ENCODE measurements at places on chromosomes 16 and 17.

- DNase-seq: no peak
Observed at GRCh38 chr16:51458356-51459140, 307.5 kb upstream of the SALL1 start.

DNA sequence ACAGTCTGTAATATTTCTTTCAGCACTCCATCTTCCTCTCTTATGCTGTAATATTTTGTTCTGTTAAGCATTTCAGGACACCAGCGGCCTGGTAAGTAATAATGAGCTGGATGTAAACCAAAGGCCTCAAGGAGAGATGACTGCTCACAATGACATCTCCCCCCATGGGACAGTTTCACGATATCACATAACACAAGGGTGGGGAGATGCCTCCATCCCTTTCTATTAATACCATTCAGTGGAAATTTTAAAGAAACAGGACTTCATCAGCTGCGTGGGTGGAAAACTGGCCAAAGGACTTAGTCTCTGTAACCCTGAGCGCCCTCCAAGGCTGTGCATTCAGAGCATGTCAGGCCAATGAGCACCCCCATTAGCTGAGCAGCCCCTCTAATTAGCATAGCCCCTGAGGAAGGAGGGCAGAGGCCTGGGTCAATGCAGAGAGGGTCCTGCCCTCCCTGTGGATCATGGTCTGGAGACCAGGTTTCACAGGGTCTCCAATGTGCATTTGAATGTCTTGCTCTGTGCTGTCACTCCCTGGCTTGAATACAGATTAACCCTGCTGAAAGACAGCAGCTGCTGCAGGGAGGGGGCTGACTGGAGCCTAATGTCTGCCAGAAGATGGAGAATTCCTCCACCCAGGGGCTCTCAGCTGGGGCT lies 156.4 kb downstream of the HS3ST2 start:
- DNase-seq: no peak

GRCh38 chr16:55527885-55528284 lies 19.0 kb downstream of the LPCAT2 start:
- DNase-seq: no peak

GRCh38 chr17:53122966-53123365 lies 699.8 kb upstream of the KIF2B start:
- no peak for DNase-seq

- no peak for DNase-seq
Observed at GRCh38 chr17:1119924-1120323, 59.9 kb downstream of the ABR start.

DNA sequence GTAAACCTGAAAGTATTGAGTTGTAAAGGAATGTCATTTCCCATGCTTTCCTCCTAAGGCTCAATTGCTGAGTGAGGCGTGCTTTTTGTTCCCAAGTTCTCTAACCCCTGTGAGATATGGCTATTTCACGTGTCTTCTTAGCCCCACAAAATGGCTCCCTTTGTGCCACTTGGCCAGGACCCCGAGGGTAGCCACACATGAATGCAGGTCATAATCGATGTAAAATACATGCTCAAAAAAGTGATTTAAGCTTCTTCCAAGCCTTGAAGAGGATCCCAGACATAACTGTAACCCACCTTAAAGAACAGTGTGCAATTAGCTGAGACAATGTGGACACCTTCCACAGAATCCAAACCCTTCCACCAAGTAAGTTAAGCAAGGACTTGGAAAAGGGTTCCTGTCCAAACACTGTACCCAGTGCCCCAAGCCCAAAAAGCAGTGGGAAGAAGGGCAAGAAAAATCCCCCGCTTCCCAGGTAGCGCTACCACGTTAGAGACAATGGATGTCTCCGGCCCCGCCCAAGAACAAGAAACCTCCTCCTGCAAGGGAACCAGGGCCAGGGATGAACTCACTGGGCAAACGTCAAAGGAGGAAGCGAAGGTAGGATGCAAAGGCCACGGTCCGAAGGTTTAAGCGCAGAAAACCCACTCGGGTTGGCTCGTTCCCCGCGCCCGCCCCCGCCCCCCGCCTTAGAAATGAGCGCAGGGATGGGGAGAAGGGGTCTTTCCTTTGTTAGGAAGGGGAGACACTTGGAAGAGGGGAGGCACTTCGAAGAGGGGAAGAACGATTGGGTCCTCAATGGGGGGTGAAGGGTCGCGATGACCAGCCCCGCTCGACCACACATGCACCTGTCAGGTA lies 1.2 kb downstream of the JPT1 start:
- DNase-seq: no peak

DNA sequence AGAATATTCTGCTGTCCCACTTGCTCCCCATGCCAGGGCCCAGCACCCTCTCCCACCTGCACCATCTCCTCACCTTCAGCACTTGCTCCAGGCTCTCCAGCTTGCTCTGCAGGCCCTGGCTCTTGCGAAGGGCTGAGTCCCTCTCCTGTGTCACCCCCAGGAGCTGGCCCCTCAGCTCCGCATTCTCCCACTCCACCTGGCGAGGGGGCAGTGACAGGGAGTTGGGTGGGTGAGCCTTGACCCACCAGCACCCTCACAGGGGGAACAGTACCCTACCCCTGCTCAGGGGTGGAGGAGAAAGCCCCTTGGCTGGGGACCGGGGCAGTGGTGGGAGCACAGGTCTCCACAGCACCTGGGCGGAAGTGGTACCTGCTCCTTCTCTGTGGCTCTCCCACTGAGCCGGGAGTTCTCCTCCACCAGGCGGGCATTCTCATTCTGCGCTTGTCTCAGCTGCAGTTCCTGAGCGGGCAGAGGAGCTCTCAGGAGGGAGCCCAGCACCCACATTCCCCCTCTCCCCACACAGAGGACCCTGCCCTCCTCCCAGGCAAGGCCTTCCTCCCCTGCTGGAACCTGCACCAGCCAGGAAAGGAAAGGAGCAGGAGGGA lies 5.9 kb downstream of the TSPOAP1 start:
- peak; percentile 19 for DNase-seq

- no peak for DNase-seq
Observed at GRCh38 chr16:20747030-20747816, 5.6 kb upstream of the THUMPD1 start.

DNA sequence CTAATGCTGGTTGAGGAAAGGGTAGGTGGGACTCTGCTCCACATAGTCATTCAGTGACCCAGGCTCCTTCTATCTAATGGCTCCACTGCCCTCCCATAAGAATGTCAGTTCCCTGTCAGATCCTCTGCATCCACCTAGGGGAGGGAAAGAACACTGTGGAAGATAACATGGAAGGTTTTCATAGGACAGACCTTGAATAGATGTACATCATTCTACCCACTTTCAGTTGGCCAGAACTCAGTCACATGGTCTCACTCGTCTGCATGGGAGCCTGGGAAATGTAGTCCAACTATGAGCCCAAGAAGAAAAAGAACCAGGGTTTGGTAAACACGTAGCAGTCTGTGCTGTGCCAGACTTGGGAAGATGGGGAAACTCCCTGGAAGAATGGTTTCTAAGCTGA lies 27.1 kb upstream of the SCNN1B start:
- no peak for DNase-seq

- DNase-seq: no peak
Observed at GRCh38 chr17:35934760-35935159, 4.2 kb upstream of the RDM1 start.

DNA sequence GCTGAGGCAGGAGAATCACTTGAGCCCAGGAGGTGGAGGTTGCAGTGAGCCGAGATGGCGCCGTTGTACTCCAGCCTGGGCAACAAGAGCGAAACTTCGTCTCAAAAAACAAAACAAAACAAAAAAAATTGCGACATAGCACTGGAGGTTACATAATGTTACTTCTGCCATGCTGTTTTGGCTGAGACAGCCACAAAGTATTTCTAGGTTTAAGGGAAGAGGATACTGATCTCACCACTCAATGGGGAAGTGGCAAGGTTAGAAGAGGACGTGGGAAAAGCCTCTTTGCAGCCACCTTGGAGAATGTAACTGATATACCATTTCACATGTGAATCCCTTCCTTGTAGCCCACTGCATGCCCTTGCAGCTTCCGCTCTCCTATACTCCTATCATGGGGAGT lies 131.2 kb upstream of the NLRP1 start:
- no peak for DNase-seq

DNA sequence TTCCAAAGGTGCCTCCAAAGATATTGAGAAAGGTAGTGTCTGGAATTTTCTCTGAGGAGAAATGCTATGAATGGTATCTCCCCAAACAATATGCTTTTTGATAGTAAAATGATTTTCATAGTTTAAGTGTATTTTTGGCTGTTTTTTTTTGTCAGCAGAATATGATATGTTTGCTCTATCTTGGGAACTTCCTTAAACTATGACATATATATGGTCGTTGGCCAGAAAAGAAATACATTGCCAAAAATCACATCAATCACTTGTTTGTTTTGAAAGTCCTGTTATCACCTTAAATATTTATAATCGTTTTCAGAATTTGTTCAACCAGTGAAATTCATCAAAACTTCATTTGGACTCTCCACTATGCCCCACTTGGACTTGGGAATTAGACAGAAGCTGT lies 816.9 kb downstream of the CDH11 start:
- no peak for DNase-seq

- DNase-seq: no peak
Observed at GRCh38 chr16:72649254-72649944, 398.5 kb downstream of the ZFHX3 start.

- no peak for DNase-seq
Observed at GRCh38 chr16:46709469-46710005, 20.1 kb downstream of the ORC6 start.

- DNase-seq: no peak
Observed at GRCh38 chr16:11076259-11077018, 132.1 kb downstream of the CLEC16A start.

DNA sequence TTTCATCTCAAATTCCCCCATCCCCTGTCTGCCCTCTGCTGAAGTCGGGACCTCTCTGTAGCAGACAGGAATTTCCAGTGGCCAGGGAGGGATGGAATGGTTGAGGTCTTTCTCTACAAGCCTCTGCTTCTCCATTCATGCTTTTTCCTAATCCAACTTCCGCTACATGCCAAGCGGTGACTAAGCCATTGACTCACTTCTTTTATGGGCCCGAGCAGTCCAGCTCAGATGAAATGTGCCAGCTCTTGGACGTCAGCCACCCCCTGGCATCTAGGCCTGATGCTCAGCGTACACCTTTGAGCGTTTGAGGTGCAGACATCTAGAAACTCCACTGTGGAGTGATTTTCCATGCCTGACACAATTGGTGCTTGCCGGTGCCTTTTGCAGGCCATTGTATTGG lies 40.7 kb upstream of the GPR139 start:
- no peak for DNase-seq

DNA sequence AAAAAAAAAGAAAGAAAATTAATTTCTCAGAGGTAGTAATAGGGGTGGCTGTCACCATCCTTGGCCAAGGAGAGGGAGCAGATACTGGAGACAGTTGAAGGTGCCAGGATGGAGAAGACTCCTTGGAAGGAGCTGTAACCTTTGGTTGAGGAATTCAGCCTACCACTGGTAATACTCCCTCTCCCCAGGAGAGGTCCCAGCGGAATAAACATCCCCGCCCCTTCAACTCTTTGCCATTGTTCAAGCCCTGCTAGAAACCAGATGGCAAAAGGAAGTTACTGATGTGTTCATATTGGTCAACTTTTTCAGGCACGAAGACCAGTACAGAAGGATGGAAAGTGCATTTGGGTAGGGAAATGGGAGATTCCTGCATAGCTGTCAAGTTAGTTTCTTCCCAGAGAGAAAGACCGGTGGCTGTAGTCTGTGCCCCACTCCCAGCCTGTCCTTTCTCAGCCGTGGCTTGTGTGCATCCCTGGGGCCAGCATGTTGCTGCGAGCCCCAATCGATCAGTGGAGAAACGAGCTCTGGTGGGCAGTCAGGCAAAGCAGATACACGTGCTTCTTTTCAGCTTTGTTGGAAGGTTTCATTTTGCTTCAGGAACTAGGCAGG lies 612.1 kb downstream of the MAF start:
- no peak for DNase-seq

DNA sequence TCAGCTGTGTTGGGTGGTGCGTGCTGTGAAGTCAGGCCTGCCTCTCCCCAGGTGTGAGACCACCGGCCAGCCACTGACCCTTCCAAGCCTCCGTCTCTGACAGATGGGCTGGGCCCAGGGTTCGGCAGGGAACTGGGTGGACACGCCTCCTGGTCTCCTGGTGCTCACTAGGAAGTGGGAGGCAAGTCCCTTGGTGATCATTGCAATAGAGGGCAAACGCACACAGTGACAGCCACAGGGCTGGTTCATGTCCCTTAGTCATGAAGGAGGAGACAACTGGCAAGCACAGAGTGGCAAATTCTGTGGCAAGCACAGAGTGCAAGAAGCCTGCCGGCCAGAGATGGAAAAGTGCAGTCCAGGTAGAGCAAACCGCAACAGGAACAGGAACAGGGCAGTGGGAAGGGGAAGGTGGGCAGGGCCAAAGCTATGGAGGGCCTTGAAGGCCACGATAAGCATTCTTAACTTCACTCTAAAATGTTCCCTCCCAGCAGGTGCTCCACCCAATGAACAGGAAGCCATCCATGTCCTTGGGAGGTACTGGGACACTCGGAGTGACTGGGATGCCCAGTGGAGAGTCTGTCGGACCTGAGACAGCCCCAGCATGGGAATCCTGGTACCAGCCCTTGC lies 21.9 kb downstream of the USP7 start:
- DNase-seq: no peak

DNA sequence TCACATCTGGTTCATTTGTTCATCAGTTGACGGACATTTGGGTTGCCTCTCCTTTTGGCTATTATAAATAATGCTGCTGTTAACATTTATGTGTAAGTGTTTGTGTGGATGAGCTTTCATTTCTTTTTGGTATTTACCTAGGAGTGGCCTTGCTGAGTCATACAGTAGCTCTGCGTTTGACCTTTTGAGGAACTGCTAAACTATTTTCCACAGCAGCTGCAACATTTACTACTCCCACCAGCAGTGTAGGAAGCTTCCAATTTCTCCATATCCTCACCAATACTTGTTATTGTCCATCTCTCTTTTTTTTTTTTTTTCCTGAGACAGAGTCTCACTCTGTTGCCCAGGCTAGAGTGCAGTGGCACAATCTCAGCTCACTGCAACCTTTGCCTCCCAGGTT lies 20.7 kb upstream of the PLCG2 start:
- DNase-seq: no peak

DNA sequence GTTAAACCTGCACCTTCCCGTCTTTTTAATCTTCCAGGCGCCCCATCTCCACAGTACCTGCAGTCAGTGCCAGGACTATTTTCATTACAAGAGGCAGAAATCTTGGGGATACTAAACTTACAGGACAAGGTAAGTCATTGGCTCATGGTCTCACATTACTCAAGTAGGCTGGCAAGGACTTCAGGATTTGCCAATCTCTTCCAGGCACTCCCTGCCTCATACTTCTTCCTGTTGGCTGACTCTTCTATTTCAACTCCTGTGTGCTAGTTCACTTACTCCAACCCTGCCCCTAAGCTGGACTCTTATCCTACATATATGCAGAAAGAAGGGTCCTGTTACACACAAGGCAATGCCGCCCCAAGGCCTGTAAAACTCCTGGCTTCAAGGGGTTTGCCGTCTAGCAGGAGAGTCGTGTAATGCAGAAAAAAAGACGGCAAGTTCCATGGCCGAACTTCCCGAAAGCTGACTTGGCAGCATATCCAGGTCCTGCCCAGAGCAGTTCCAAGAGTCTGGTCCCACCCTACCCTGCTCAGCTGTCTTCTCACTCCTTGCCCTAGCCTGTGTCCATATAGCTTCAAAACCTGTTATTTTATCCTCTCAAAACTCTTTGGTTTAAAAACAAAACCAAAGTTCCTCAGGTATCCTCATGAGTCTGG lies 14.8 kb downstream of the ERN1 start:
- DNase-seq: no peak

- DNase-seq: no peak
Observed at GRCh38 chr16:15592324-15592723, 50.6 kb downstream of the MARF1 start.

- no peak for DNase-seq
Observed at GRCh38 chr16:62254847-62255246, 218.6 kb upstream of the CDH8 start.

Measured in CD4-positive, alpha-beta memory T cell (primary cell).